ENCODE measurements at places on chromosomes 16 and 17. TPM values are rescaled to one million over a fixed set of nuclear protein-coding genes. Genes with fewer than 3 reads are reported as not detected.

GRCh38 chr17:56849131-56849530 is 15.2 kb downstream of the DGKE start:
- no peak for DNase-seq

DNA sequence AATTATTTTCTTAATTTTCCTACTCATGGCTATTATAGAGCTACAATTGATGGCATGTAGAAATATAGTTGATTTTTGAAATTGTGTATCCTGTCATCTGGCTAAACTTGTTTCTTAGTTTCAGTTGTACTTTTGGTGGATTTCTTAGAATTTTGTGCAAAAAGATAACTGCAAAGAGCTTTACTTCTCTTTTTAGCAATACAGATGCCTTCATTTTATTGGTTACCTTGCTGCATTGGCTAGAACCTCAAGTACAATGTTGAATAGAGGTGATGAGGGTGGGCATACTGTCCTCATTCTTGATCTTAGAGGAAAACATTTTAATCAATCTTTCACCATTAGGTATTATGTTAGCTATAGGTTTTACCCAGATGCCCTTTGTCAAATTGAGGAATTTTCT is 67.9 kb downstream of the METRNL start:
- DNase-seq: no peak

Gene VAT1L
- 2.4 TPM for total RNA-seq

DNA sequence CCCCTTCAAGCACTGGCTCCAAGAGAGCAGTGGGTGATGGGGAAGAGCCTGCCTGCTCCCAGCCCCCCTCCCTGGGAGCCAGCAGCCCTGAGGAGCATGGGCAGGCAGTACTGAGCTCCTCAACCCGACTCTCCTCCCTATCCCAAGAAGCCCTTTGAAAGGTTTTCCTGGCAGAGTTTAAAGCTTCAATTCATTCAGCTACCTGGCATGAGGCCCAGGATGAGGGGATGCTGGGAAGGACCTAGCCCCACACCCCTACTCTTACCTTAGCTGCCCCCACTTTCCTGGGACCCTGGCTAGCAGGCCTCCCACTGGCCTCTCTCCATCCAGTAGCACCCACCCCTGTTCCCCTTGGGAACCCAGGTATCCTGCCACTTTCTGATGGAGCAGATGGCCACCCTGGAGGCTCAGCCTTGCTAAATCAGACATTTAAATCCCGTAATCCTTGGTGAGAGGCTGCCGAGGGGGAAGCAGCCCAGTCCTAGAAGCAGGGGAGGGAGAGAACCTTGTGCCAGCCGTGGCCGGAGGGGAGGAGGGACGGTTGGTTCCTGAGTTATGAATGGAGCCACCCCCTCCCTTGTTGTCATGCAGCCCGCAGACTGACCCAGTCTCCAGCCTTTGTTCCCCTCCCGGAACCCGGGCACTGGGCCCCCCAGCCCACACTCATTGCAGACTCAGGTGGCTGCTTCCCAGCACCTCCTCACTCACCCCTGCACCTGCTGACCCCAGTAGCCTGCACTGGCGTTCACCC is 17.1 kb downstream of the ATP1B2 start:
- no peak for DNase-seq

GRCh38 chr17:50108556-50108955 is 13.4 kb downstream of the PDK2 start:
- no peak for DNase-seq

- no peak for DNase-seq
These were observed 167.9 kb upstream of the GSE1 start for GRCh38 chr16:85445064-85445778.

Gene ZNF213
- total RNA-seq: 7.5 TPM

GRCh38 chr16:72284042-72284789 is 112.3 kb upstream of the PMFBP1 start:
- DNase-seq: peak; percentile 32

GRCh38 chr16:46884513-46885293 is 541 bp downstream of the GPT2 start:
- DNase-seq: peak; percentile 21

DNA sequence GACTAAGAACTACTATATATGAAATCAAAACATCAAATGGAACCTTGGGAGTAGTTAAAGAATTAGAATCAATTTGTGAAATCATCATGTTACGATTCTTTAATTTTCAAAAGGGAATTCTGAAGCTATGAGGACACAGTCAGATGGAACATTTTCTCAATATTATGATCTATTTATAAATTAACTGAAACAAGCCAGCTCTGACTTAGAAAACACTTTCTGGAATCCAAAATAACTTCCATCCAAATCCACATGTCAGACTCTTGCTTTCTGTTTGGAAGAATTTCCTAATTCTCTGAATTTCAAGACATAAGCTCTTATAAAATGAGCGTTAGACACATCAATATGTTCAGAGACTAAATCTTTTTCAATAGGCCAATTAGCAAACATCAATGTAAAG is 737.7 kb upstream of the SOX9 start:
- no peak for DNase-seq

DNA sequence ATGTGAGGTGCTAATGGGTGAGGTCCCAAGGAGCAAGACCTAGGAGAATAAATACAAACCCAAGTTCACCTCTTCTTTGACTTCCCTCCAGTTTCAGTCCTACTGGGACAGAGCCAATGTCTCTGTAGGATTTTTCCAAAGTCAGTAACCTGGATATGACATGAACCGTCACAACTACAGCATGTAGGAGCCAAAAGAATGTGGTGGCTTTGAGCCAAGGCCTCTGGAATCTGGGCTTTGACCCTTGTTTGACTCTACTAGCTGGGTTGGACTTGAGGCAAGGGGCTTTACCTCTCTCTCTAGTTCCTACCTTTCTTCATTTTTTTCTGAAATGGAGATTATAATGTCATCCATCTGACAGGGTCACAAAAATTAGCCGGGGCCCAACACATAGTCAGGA is 91.4 kb downstream of the CACNG3 start:
- no peak for DNase-seq

Gene HCRT
- 1.3 TPM for total RNA-seq

Gene KRT39
- total RNA-seq: not detected

- no peak for DNase-seq
These were observed 16.6 kb upstream of the SLC5A11 start for GRCh38 chr16:24829153-24829552.

Gene EVPLL
- not detected for total RNA-seq

Gene MT1A
- not detected for total RNA-seq

Gene KRTAP4-6
- not detected for total RNA-seq

- DNase-seq: peak; percentile 67
These were observed 1.9 kb downstream of the PHF12 start for GRCh38 chr17:28949185-28950016.

DNA sequence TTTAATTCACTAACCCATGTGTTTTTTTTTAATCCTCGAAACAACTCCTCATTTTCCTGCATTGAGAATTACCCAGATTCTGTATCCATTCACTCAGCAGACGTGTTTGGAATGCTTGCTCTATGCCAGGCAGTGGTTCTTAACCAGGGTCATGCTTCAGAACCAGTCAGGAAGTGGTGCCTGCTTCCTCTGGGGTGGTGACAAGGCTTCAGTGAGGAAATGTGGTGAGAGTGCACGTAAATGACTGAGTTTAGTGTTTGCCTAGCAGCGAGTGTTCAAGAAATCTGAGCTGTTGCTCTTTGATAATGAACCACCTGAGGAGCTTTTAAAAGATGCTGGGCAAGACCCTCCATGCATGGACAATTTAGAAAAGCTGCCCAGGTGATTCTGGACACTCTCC is 9.9 kb downstream of the ZFP90 start:
- no peak for DNase-seq

Gene LYRM9
- 24.6 TPM for total RNA-seq

Gene ASB16
- total RNA-seq: 3.1 TPM

Gene TXNL4B
- 3.6 TPM for total RNA-seq

DNA sequence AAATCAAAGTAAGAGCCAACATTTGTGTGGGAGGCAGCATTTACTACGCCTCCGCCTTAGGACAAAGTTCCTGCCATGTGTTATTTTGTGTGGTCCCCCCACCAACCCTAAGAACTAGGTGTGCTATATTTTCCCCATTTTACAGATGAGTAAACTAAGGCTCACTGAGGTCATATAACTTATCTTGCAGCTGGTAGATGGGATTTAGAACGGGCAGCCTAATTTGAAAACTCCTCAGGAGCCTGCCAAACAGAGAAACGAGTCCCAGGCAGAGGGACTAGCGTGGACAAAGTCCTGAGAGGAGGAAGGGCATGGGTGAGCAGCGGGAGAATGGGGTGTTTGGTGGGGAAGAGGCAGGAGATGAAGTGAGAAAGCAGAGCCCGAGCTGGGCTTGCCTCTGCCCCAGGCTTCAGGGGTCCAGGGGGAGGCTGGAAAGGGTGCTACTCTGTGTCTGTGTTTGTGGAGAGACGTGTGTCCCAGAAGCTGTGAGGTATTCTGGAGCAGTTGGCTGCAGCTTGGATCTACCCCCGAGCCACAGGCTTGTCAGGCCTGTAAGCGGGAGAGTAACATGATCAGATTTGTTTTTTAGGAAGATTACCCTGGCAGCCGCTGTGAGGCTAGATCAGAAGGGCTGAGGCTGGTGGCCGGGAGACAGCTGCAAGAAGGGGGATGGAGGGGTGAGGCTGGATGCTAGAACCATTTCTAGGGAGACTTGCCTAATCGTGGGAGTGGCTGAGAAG is 5.0 kb downstream of the MLLT6 start:
- no peak for DNase-seq

GRCh38 chr17:49482144-49482817 is 12.8 kb upstream of the NGFR start:
- DNase-seq: no peak

Gene HNF1B
- not detected for total RNA-seq

- no peak for DNase-seq
These were observed 18.3 kb downstream of the CPNE7 start for GRCh38 chr16:89593841-89594240.

Gene FTSJ3
- 43.1 TPM for total RNA-seq

DNA sequence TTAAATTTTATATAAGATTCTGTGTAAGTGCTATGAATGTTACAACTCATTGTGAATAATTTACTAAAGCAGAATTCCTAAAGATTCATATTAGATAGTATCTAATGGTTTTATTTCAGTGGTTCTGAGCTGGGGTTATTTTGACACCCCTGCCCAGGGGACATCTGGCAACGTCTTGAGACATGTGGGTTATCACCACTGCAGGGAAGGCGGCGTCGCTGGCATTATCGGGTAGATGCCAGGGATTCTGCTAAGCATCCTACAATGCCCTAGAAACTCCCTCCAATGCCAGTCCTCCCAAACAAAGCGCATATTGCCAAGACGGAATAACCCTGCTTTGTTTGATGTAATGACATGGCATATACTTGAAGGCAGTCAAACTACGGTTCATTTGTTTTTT is 372.3 kb upstream of the ZFHX3 start:
- DNase-seq: no peak

Gene MSRB1
- 13.6 TPM for total RNA-seq

DNA sequence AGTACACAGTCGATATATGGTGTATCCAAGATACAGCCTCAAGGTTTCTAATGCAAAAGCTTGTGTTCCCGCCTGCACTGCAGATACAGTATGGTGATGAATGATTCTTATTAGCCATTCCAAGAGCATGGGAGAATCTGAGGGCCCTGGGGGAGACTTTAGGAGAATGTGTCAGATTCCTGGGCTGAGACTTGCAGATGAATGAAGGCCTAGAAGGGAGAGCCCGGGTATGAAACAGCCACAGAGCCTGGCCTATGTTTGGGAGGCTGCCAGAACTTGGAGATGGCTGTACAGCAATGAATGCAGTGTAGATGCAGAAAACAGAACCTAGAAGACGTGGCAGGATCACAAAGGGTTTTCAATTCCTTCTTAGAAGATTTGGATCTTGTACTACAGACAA is 510.7 kb downstream of the HAPSTR1 start:
- no peak for DNase-seq

Gene MYH1
- not detected for total RNA-seq

DNA sequence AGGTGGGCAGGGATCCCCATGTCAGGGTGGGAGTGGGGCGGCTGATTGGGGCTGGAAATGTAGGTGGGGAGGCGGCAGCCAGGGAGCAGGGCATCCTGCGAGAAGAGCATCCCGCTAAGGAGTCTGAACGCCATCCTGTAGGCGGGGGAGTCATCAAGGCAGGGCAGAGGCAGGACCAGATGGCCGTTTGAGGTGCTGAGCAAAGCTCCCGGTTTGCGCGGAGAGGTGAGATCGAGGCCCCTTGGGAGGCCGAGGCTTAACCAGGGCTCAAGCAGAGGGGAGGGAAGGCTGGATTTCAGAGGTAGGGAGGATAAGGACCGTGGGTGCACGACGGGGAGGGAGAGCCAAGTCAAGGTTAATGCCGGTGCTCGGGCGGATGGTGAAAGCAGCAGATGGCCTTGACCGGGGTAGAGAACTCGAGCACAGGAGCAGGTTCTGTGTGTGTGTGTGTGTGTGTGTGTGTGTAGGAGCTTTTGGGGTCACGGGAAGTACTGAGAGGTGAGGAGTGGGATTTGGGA is 472 bp upstream of the NME2 start:
- DNase-seq: no peak

Gene CYTH1
- total RNA-seq: 25.2 TPM

DNA sequence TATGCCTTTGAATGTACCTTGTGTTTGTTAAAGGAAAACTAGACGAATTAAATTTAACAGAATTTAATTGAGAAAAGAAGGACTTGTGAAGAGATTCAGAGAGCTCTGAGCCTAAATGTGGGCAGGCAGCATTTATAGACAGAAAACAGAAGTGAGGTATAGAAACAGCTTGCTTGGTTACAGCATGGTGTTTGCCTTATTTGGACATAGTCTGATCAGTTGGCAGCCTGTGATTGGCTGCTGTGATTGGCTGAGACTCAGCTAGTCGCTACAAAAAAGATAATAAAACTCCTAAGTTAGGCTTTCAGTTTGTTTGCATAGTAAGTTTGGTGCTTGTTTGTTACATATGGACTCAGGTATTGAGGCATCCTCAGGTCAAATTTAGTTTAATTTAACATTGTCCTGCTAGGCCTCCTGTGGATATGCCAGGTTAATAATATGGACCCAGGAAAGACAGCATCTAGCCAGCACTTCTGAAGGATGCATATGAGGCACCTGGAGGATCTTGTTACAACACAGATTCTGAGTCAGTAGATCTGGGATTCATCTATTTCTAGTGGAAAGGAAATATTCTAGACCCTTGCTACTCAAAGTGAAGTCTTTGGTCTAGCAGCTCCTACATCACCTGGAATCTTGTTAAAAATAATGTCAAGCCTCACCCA is 43.4 kb downstream of the SLFN5 start:
- DNase-seq: no peak

DNA sequence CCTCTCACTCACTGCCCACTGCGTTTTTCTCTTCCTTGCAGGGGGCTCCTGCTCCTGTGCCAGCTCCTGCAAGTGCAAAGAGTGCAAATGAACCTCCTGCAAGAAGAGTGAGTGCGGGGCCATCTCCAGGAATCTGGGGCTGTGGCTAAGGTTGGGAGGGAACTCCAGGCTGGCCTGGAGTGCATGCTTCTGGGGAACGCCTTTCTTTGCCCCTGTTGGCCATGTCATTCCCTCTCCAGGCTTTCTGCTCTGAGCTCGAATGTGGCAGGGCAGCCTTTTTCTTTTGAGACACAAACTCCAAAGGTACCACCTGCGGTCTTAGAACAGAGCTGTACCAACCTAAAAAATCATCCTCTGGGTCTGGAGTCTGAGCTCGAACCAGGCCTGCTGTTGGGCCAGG is 7.4 kb upstream of the MT1E start:
- no peak for DNase-seq

Gene HES7
- total RNA-seq: 6.2 TPM

Gene ACSM5
- 0.25 TPM for total RNA-seq

- peak; percentile 68 for DNase-seq
These were observed 15.5 kb upstream of the C1QL1 start for GRCh38 chr17:44983563-44983962.

Data from cardiac muscle cell (in vitro differentiated cells and primary cell).